ENCODE measurements at places on chromosomes 1 and 21. TPM values are rescaled to one million over a fixed set of nuclear protein-coding genes. Genes with fewer than 3 reads are reported as not detected.

Gene GOLT1A
- total RNA-seq: not detected

GRCh38 chr1:248918131-248918530, 12.1 kb downstream of the PGBD2 start:
- H3K4me3 ChIP-seq: no peak overlapping the region
- H3K27me3 ChIP-seq: no peaks in the 10 kb centered on the region
- no peak for DNase-seq
- H3K27ac ChIP-seq: no peak overlapping the region

DNA sequence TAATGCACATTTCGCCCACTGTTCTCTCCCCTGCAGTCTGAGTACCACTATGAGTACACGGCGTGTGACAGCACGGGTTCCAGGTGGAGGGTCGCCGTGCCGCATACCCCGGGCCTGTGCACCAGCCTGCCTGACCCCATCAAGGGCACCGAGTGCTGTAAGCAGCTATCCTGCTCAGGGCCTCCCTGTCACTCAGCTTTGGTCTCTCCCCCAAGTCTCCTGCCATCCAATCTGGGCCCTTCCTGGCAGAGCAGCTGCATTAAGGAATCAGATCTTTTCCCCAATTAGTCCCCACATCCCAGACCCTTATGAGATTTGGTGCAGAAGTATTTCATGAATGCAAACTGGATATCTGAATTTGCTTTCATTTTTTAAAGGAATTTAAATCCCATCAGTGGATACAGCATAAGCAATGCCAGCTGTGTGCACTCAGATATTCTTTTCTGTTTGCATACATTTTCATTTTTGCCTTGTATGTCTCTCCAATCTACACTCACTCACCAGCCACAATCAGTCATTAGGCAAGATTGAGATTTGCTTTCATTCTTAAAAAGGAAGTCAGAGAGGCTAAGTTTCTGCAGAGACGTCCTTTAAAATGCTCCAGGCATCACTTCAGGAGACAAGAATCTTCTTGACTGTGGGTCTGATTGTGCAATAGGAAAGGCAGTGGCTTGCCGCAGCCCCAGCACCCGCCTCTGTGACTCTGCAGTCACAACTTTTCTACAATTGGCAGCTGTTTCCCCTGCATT, 48.1 kb downstream of the ELAPOR1 start:
- H3K27me3 ChIP-seq: no peaks in the 10 kb centered on the region
- H3K4me3 ChIP-seq: no peak overlapping the region
- peaks cover 20% of the 10 kb centered on the region for H3K4me1 ChIP-seq
- H3K36me3 ChIP-seq: no peaks in the 10 kb centered on the region

DNA sequence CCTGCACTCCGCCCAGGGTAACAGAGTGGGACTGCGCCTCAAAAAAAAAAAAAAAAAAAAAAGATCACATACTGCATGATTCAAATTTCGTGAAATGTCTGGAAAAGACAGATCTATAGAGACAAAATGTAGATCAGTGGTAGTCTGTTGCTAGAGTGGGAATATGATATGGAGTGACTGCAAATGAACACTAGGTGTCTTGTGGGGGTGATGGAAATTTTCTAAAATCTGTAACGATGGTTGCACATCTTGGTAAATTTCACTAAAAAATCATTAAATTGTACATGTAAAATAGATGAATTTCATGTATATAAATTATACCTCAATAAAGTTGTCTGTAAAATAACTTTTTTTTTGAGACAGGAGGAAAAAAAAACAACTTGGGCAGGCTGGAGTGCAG, 5.5 kb downstream of the AIDA start:
- H3K27ac ChIP-seq: no peak overlapping the region
- no peak overlapping the region for H3K4me3 ChIP-seq
- peaks cover 13% of the 10 kb centered on the region for H3K4me1 ChIP-seq

GRCh38 chr1:151418081-151418480, 18.7 kb downstream of the PSMB4 start:
- no peak overlapping the region for H3K27ac ChIP-seq
- no peak overlapping the region for H3K4me3 ChIP-seq
- H3K4me1 ChIP-seq: no peaks in the 10 kb centered on the region
- no peaks in the 10 kb centered on the region for H3K27me3 ChIP-seq

DNA sequence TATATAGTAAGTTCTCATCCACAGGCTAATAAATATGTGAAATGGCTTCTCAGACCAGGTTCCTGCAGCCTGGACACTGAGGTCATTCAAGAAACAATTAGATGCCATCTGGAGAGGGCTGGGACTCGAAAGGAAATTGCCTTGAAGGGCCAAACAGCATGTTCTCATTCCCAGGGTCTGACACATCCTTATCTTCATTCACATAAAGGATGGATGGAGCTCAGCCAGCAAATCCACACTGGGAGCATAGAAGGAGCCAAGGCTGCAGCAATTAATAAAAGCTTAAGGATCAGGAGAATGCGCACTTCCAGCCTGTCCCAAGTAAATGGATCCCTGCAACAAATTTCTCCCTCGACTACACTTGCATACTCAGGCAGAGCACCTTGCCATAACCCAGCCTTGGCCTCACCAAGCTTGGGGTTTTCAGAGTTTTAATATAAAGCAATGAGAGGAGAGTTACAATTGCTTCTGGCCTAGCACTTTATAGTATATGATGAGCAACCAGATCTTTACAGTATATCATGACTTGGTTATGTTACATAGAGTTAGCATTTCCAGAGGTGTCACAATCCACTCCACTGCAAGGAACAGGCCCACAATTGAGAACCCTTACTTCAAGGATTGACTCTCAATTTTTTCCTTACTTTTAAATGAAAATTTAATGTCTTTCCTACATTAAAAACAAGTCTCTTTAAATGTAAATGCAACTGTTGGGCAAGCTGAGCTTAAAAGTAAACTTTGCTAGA, 55.9 kb downstream of the BCAR3 start:
- no peaks in the 10 kb centered on the region for H3K36me3 ChIP-seq
- no peak for DNase-seq
- no peak overlapping the region for H3K27ac ChIP-seq
- no peaks in the 10 kb centered on the region for H3K27me3 ChIP-seq
- H3K4me1 ChIP-seq: peaks cover 18% of the 10 kb centered on the region

GRCh38 chr21:30072496-30072895, 94.1 kb downstream of the CLDN17 start:
- no peaks in the 10 kb centered on the region for H3K4me1 ChIP-seq
- no peak overlapping the region for H3K27ac ChIP-seq
- H3K27me3 ChIP-seq: no peaks in the 10 kb centered on the region
- no peaks in the 10 kb centered on the region for H3K36me3 ChIP-seq

DNA sequence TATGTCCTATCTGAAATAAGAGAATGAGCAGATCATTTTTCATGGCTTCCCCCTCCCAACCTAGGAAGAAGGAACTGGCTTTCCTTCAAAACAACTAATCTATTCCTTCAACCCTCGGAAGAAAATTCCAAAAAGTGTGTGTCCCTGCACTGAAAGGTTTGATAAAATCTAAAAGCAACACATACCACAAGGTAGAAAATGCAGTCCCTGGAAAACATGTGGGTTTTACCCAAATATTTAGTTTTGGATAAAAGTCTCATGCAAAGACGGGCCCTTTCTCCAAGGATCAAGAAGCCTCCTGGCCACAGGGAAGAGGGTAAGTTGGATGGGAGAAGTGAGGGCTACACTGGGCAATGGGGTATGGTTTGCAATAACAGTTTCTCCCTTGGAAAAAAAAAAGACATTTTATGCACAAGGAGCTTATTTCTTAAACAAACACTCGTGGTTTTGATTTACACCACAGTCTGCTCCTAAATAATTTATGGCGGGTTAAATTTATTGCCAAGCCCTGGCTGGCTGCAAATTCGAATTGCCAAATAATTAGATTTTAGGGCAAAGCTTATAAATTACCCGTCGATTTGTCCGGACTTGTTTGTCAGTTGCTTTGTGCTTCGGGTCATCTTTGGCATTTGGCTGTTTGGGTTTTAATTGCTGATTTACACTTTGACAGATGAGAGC, 28.9 kb downstream of the ERI3 start:
- no peak for DNase-seq
- no peak overlapping the region for H3K27ac ChIP-seq
- no peak overlapping the region for H3K4me3 ChIP-seq
- peaks cover 37% of the 10 kb centered on the region for H3K4me1 ChIP-seq

Gene NPL
- 11.0 TPM for total RNA-seq

- H3K36me3 ChIP-seq: peaks cover 7% of the 10 kb centered on the region
- peaks cover 24% of the 10 kb centered on the region for H3K4me1 ChIP-seq
- DNase-seq: no peak
These were observed 80.3 kb downstream of the RGL1 start for GRCh38 chr1:183885142-183885735.

- H3K27ac ChIP-seq: no peak overlapping the region
- H3K4me1 ChIP-seq: no peaks in the 10 kb centered on the region
- no peak for DNase-seq
- no peaks in the 10 kb centered on the region for H3K36me3 ChIP-seq
These were observed 130.1 kb upstream of the MAP1LC3C start for GRCh38 chr1:242128951-242129502.

DNA sequence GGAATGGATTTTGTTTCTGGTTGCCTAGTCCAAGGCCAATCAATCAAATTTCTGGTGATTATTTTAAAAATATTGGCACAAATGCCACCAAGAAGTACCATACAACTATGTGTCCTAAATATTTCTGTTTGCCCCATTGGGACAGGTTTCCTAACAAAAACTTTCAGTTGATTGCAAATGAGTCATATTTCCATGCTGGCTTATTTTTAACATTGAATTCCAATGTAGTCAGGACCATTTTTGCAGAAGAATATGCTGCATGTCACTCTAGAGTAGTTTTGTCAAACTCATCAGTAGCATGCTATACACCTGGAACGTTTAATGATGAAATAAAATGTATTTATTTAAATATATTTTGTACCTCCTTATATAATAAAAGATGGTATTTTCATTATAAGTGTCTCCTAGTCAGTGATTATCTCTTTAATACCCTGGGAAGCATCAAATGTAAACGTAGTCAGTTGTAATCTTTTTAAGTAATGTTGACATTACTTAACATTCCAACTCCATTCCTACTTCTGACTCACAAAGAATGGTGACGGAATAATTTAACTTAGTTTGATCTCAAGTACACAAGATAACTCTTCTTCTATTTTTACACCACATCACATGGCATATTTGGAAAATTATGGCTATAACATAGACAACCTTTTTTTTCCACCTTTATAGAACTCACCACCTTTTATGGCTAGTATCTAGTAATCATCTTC, 39.0 kb upstream of the USH2A start:
- no peak overlapping the region for H3K27ac ChIP-seq
- H3K36me3 ChIP-seq: no peaks in the 10 kb centered on the region
- no peaks in the 10 kb centered on the region for H3K4me1 ChIP-seq

DNA sequence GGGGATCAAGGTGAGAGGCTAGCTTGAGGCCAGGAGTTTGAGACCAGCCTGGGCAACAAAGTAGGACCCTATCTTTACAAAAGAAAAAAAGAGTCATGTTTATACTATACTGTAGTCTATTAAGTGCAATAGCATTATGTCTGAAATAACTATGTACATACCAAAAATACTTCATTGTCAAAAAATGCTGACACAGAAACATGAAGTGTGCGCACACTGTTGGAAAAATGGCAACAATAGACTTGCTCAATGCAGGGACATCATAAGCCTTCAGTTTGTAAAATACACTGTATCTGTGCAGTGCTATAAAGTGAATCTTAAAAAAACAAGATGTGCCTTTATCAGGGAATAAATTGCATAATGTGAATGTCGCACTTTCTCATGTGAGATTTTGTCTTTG, 14.1 kb upstream of the NID1 start:
- no peak overlapping the region for H3K4me3 ChIP-seq
- no peak overlapping the region for H3K27ac ChIP-seq
- H3K36me3 ChIP-seq: no peaks in the 10 kb centered on the region
- H3K4me1 ChIP-seq: peaks cover 9% of the 10 kb centered on the region

GRCh38 chr1:201648907-201649721, 110.2 kb downstream of the NAV1 start:
- H3K36me3 ChIP-seq: no peaks in the 10 kb centered on the region
- peak overlapping the region; percentile 53 for H3K4me3 ChIP-seq
- H3K27ac ChIP-seq: peak overlapping the region; percentile 1
- H3K27me3 ChIP-seq: peaks cover 2% of the 10 kb centered on the region
- H3K4me1 ChIP-seq: peaks cover 39% of the 10 kb centered on the region

- no peaks in the 10 kb centered on the region for H3K36me3 ChIP-seq
- peaks cover 7% of the 10 kb centered on the region for H3K4me1 ChIP-seq
- H3K27ac ChIP-seq: no peak overlapping the region
- H3K27me3 ChIP-seq: no peaks in the 10 kb centered on the region
These were observed 43.1 kb downstream of the PDE9A start for GRCh38 chr21:42696501-42697040.

- H3K27ac ChIP-seq: peak overlapping the region; percentile 67
- peaks cover 9% of the 10 kb centered on the region for H3K27me3 ChIP-seq
- peak overlapping the region; percentile 43 for H3K4me3 ChIP-seq
- no peak for DNase-seq
- peaks cover 37% of the 10 kb centered on the region for H3K4me1 ChIP-seq
These were observed 101.8 kb downstream of the PRDM16 start for GRCh38 chr1:3170561-3171453.

- no peaks in the 10 kb centered on the region for H3K4me1 ChIP-seq
- DNase-seq: no peak
- peaks cover 100% of the 10 kb centered on the region for H3K36me3 ChIP-seq
- H3K27ac ChIP-seq: no peak overlapping the region
These were observed 18.2 kb downstream of the ADAR start for GRCh38 chr1:154589780-154590179.

DNA sequence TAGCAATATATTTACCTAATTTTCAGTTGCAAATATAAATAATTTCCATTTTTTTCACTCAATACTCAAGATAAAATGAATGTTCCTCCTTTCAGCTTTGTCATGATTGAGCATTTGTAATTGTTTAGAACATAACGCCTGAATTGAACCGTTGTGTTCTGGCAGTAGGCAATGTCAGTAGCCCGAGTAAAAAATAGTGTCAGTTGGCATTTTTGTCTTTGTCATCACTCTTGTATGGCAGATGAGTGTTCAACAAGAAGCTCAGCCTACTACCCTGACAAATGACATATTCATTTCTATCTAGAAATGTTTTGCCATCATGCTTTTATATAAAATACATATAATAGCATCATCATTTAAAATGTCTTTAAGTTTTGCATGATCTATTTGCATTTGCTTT, 691.4 kb upstream of the NCAM2 start:
- H3K4me3 ChIP-seq: no peak overlapping the region
- no peaks in the 10 kb centered on the region for H3K4me1 ChIP-seq
- no peaks in the 10 kb centered on the region for H3K36me3 ChIP-seq
- H3K27me3 ChIP-seq: no peaks in the 10 kb centered on the region
- no peak for DNase-seq
- H3K27ac ChIP-seq: no peak overlapping the region

DNA sequence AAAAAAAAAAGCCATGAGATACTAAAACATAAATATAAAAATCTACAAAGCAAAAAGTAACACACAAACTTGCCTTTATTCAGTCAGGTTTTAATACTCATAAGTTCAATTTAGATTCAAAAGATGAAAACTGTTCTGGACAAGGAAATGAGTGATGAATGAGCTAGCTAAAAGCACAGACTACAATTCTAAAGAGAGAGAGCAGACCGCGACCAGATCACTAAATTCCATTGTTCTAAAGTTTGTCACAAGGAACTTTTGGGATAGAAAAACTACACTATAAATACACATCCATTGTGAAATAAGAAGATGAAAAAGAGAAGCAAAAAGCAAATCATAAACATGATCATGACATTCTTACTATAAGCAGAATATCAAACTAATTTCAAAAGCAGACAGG, 1.7 kb downstream of the ODF2L start:
- no peak overlapping the region for H3K27ac ChIP-seq
- H3K27me3 ChIP-seq: no peaks in the 10 kb centered on the region
- peak overlapping the region; percentile 93 for H3K4me3 ChIP-seq
- H3K36me3 ChIP-seq: no peaks in the 10 kb centered on the region
- no peak for DNase-seq
- peaks cover 24% of the 10 kb centered on the region for H3K4me1 ChIP-seq

All from suprapubic skin (tissue), 4 donors.